GM23338 (cell line): ENCODE measurements at places on chromosomes 4 and X.

DNA sequence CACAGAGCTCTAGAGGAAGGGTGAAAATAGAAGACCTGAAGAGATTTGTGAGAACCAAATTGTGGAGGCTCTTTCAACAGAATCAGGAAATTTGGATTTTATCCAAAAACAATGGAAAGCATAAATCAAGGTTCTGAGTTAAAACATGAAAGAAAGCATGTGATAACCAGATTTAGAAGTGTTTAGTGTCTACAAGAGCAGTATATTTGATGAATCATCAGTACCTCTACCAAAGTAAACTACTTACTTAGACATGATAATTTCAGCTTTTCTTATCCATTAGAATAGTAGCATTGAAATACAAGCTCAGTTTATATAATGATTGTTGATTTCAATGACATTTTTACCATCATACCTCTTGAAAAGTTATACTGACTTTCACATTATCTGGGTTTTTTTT lies 25.9 kb upstream of the INTU start:
- DNase-seq = no peak

DNA sequence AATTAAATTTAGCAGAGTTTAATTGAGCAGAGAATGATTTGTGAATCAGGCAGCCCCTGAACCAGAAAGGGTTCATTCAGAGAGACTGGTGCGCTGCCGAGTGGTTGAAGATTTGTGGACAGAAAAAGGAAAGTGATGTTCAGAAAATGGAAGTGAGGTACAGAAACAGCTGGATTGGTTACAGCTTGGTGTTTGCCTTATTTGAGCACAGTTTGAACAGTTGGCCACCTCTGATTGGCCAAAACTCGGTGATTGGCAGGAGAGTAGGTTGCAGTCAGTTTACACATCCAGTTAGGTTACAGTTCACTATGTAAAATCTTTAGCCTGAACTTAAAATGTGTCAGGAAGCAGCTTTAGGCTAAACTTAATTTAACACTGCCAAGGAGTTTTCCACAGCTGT lies 14.9 kb downstream of the MID1IP1 start:
- DNase-seq = no peak

- no peak for DNase-seq
Measured at GRCh38 chrX:6382284-6382683, 152.6 kb downstream of the VCX3A start.

DNA sequence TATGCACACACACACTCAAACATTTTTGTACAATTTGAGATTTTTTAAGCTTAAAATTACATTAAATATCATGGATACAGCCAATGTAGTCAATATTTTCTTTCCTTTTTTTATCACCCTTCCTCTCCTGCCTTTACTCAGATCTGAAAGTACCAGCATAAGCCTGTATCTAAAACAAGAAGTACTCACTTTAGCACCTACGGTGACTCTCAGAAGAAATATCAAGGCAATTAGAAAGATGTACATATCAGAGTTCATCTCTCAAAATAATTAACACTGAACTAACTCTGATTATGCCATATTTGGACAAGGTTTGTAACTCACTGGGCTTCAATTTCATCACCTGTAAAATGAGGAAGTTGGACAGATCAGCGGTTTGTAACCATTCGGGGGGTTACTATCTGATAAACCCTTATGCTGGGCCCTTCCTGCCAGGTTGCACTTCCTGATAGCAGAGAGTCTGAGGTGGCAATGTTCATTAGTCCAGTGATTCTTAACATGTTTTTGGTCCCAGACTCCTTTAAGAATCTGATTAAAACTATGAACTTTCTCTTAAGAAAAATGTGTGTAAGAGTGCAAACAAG lies 5.7 kb upstream of the GPR174 start:
- no peak for DNase-seq

- no peak for DNase-seq
Measured at GRCh38 chr4:34362654-34363053, 1881.7 kb downstream of the ARAP2 start.

DNA sequence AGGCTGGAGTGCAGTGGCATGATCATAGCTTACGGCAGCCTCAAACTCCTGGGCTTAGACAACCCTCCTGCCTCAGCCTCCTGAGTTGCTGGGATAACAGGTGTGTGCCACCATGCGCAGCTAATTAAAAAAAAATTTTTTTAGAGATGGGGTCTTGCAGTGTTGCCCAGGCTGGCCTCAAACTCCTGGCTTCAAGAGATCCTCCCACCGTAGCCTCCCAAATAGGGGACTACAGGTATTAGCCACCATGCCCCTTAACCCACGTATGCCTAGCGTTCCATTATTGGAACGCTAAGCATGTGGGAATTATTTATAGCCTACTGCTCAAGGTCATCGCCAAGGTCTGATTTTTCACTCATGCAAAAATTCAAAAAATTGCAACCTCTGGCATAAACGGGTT lies 20.3 kb upstream of the UBE2D3 start:
- DNase-seq = no peak

DNA sequence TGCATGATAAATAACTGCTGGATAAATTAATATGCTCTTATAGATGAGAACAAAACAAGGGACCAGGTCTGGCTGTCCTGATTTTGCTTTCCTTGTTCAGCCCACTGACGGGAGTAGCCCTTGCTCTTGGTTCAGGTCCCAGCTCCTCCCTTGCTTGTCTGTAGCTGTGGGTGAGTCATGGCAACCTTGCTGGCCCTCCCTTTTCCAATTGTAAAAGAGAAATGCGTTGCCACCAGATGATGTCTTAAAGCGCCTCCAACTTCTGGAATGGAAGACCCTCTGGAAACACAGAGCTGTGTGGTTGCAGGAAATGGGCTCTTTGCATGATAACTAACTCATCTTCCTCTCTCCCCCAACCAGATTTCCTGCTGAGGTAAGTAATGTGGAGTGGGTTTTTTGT lies 171.4 kb downstream of the AASDH start:
- peak; percentile 43 for DNase-seq

GRCh38 chr4:144967161-144967560 lies 130.8 kb downstream of the ANAPC10 start:
- DNase-seq = no peak

GRCh38 chr4:25856756-25857155 lies 6.0 kb downstream of the SEL1L3 start:
- no peak for DNase-seq

GRCh38 chrX:130171446-130172126 lies at the start of gene RAB33A:
TSS of gene RAB33A (plus strand) at chrX:130171962. CDS start at chrX:130172063, 101 bp downstream.
- peak; percentile 50 for DNase-seq

- no peak for DNase-seq
Measured at GRCh38 chr4:56748271-56748670, 67.2 kb upstream of the HOPX start.

- DNase-seq = no peak
Measured at GRCh38 chr4:140688711-140689598, 67.2 kb downstream of the TBC1D9 start.

- no peak for DNase-seq
Measured at GRCh38 chrX:29834311-29834710, 381.1 kb upstream of the MAGEB2 start.

GRCh38 chr4:83906561-83906960 lies 370.7 kb downstream of the GPAT3 start:
- no peak for DNase-seq

- DNase-seq = peak; percentile 57
Measured at GRCh38 chr4:168514249-168514852, 17.5 kb downstream of the PALLD start.

DNA sequence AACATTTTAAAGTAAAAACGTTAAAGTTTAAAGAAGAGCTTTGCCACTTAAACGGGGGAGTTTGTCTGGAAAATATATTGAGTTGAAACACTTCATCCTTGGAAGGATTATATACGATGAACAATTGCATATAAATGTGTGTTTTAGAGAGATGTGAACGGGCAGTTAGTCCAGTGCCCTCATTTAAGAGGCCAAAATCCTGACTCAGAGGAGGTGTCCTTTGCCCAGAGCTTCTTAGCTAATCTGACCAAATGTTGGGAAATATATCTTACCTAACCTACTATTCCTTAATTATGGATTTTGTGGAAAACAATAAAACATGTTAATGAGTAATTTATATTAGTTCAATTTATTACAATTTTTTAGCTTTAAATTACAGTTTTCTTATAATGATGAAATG lies 327.2 kb upstream of the DIPK2B start:
- no peak for DNase-seq

DNA sequence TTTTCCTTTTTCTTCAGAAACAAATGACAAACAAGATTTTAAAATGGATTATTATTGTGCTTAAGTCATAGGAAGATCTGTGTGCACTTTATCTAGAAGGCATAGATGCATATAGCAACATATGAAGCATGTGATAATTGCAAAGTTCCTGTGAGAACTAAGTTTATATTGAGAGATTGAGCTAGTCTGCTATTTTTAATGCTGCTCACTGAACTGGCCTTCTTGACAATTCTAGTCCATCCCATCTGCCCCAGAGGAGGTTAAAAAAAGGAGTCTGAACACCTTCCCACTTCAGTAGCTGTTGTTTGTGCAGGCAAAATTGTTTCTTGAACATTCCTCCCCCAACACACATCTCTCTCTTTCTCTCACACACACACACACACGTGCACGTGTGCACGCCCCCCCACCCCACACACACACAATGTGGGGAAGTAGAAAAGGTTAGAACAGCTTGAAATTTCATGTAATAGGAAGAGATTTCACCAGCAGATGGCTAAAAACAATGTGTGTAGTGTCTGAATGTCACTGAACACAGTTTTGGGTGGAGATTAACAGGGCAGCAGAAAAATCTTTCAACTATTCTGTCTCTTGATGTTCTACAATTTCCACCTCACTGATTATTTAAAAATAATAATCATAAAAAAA lies 108.0 kb downstream of the GPM6A start:
- DNase-seq = no peak

DNA sequence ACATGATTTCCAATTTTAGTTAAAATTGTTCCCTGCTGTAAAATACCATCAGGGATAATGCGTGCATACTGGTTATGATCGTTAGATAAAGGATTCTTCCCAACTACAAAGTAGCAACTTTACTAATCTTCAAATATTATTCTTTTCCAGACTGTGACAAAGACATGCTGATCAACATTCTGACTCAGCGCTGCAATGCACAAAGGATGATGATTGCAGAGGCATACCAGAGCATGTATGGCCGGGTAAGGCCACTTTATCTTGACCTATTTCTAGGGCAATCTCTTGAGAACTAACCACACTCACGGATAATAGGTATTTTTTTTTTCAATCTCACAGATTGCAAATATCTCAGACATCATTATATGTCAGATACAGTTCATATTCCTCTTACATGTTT lies 47.0 kb downstream of the ANXA10 start:
- no peak for DNase-seq
